Gastroesophageal sphincter (tissue), 4 donors: ENCODE measurements at places on chromosomes 5 and 9.

GRCh38 chr5:97192580-97193354 is 9.7 kb upstream of the RIOK2 start:
- ATAC-seq, result no peak

- no peak for ATAC-seq
Measured at GRCh38 chr5:181233801-181234454, 9.8 kb downstream of the RACK1 start.

DNA sequence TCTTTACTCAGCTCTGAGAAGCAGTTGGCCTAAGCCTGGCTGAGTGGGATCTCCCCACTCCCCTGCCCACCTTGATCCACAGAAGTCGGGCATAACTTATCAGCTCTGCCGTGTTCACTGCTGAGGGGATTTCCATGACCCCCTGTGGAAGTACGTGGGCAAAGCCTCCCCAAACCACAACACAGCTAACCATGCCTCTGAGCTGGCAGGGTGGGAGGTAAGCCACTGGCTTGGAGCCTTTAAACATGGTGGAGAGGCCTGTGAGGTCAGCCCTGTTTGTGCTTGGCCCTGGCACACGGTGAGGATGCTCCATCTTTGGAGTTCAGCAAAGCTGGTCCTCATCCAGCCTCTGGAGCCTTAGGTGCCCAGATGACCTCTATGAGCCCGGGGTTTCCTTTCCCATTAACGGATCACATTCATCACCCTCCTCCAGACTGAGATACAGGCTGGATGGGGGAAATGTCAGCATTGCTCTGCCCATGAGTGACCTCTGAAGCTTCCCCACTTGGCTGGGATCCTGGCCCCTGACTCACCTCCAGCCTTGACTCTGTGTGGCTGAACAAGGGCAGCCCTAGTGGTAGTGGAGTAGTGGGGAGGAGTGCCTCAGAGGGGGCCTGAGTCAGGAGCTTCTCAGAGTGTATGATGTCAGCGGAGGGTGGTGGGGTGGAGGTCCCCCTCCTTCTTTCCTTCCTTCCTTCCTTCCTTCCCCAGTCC is 6.2 kb downstream of the PDLIM4 start:
- ATAC-seq, result no peak

GRCh38 chr5:176887252-176887849 is 11.8 kb downstream of the HK3 start:
- no peak for ATAC-seq

DNA sequence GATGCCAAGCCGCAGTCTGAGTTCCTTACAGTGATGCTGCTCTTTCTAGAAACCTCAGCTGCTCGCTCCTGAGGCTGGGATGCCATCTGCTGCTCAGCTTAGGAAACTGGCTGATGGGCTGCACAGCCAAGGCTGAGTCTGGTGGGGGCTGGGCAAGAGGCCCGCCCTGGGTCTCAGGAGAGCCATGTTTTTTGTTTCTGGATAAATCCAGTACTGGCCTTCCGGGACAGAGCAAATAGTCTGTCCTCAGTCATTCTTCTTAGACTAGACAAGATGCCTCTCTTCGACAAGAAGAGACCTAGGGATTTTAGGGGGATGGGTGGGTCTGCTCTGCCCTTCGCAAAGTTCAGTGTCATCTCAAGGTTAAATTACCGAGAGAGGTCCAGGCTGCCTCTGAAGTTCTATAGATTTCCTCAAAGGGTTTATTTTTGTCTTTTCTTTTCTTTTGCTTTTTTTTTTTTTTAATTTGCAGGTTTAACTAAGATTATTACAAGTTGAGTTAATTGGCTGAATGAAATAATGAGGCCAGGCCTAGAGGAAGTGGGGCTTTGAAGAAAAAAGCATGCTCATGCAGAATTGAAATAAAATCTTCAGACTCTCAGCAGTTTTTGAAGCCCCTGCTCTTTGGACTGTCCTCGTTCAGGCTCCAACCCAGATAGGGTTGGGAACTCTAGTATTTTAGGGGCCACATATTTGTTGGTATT is 30.6 kb upstream of the MATR3 start:
- ATAC-seq, result peak; percentile 98

DNA sequence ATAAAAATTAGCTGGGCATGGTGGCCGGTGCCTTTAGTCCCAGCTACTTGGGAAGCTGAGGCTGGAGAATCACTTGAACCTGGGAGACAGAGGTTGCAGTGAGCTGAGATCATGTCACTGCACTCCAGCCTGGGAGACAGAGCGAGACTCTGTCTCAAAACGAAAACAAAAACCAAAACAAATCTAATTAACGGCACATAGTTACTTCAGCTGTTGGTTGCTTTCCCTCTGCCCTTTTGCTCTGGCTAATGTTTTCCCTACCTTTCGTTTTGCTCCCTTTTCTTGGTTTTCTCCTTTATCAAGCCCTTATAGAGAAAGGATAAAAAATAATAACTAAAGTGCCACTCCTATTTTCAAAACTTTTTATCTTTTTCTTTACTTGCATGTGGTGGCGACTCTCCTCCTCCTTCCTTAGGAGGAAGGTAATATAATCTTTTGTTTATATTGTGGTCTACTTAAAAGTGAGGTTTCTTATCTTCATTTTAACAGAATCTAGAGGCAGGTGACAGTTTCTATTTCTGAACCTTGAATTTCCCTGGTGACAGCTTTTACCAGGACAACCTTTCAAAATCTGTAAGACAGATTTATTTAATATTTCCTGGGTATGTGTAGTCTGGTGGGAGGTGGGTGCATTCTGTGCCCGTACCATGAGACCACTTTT is 125.4 kb downstream of the ARHGEF28 start:
- ATAC-seq, result no peak

DNA sequence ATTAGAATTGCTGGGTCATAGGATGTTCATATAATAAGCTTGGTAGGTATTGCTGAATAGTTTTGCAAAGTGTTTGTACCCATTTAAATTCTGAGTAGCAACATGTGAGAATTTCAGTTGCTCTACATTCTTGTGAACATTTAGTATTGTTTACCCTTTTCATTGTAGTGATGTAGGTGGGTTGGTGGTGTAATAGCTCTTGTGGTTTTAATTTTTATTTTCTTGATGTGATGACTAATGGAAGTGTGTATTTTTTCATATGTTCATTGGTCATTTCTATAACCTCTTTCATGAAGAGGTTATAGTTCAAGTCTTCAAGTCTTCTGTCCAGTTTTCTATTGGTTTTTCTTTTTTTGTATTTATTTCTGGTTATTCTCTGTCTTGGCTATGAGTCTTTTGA is 34.4 kb downstream of the RASA1 start:
- no peak for ATAC-seq

GRCh38 chr9:35615981-35616680 is 2.1 kb downstream of the CD72 start:
- no peak for ATAC-seq

DNA sequence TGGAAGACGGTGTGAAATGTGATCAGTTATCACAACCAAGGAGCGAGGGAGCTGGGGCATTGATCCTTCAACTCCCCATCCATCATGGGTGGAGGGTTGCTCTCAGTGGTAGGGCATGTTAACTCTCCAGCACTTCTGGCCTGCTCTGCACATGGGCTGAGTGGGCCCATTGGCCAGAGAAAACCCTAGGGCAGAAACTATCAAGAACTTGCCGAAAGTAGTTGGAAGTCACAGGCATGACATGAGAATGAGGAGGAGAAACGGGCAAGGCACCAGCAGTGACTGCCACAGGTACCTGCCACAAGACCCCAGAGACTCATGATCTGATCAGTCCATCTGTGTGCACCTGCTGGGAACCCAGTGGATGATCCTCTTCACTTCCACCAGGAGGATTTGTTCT is 50.9 kb upstream of the CXCL14 start:
- no peak for ATAC-seq

DNA sequence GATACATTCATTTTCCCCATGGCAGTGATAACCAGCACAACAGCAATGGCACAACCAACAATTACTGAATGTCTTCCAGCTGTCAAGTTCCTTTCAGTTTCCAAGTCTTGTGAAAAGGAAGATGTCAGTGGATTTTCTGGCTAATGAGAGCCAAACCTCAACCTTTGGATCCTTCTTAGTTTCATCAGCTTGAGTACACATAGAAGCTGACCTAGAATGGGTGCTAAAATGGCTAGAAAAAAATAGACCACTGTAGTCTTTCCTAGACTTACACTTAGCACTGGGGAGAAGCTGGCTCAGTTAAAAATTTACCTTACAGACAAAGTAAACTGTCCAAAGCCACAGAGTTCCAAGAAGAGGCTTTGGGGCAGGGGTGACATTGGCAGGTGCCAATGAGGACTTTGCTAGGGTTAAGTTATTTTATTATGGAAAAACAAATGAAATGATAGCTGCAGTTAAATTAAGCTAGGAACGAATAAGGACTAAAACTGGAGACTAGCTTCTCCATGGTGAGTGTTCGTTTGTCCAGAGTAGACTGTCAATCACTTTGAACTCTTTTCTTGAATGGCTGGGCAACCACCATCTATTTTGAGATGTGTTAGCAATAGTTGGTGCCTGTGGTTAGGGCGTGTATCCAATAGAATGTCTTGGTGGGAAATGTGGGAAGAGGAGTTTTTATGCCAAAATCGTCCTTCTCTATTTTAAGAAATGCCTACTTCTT is 25.9 kb upstream of the TXN start:
- no peak for ATAC-seq

GRCh38 chr5:2577312-2578036 is 174.0 kb downstream of the IRX2 start:
- no peak for ATAC-seq

- ATAC-seq, result no peak
Measured at GRCh38 chr5:54845567-54845941, 139.8 kb downstream of the ESM1 start.

GRCh38 chr9:7785813-7786212 is 13.8 kb downstream of the DMAC1 start:
- no peak for ATAC-seq

GRCh38 chr5:121982146-121982892 is 20.5 kb downstream of the SRFBP1 start:
- peak; percentile 16 for ATAC-seq

GRCh38 chr9:79143211-79143610 is 428.6 kb upstream of the TLE4 start:
- no peak for ATAC-seq

- ATAC-seq, result no peak
Measured at GRCh38 chr5:5422819-5423515, 490 bp downstream of the ICE1 start.

DNA sequence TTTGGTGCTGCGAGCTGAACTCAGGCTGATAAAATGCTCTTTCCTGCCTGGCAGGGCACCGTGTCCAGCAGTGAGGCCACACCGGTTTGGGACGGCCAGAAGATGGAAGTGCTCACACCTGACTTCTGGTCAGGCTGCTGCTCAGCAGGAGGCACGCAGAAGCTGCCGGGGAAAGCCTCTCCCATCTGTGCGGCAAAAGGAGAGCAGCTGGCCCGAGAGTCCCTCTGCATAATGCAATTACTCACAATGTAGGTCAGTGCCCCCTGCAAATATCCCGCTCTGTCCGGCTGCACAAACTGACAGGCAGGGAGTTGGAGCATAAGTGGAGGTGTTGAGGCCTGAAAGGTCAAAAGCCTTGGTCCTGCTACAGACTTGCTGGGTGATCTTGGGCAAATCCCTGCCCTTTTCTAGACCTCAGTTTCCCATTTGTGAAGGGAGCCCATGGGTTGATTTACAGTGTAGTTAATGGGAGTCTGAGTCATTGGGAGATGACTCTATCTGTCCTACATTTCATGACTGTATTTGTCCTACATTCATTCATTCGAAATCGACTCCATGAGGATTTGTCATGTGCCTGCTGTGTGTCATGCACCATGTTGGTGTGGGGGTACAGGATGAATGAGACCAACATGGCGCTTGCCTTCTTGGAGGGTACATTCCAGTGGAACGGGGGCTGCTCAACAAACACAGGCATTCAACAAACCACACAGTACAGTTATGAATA is 61.8 kb upstream of the TBC1D2 start:
- ATAC-seq, result no peak

GRCh38 chr5:125575891-125576505 is 829.6 kb upstream of the ZNF608 start:
- no peak for ATAC-seq

GRCh38 chr9:11973011-11973410 is 720.2 kb upstream of the TYRP1 start:
- ATAC-seq, result no peak

DNA sequence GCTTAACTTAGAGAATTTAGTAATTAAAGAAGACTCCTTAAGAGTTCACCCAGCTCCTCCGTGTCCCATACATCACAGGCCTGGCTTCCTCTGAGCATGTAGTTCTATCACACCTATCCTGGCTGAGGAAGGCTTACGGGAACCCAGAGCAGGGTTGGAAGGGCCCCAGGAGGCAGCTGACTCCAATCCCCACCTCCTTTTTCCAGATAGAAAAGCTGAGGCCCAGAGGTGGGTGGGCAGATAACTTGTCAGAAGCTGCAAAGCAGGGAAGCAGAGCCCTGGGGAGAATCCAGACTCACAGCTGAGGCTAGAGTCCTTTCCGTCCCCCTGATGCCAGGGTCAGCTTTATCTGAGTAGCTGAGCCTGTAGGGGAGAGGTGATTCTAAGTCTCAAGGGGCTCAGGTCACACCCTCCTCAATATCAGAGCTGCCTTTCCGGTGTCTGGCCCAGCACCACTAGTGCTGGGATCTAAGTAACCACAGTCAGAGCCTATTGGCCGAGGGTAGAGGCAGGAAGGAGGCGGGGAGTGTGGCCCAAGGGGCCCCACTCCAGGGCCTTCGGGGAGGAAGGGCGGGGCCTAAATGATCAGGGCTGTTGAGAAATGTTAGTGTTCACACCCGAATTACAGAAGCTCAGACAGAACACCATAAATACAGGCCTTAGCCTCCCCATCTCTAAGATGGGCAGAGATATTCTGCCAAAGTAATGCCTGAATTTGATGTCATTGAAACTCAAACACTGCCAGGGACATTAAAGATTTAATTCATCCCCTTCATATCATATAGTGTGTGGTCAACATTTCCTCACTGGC is 9.9 kb downstream of the CCDC69 start:
- ATAC-seq, result peak; percentile 95

DNA sequence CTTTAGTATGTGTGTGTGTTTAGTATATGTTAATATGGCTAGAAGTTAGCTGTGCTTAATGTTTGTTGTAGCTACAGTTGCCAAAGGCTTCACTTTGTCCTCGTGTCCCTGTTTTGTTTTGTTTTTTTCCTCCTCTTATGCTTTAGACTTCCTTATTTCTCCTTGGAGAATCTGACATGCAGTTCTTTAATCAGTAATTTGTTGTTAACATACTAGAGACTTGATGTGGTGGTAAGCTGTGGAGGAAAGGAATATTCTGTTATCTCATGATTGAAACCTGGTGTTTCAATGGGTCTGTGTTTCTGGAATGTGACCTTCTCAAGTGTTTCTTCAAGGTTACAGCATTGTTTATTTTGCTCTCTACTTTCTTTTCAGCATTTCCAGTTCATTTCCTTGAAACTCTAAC is 515.6 kb upstream of the ST8SIA4 start:
- ATAC-seq, result no peak

DNA sequence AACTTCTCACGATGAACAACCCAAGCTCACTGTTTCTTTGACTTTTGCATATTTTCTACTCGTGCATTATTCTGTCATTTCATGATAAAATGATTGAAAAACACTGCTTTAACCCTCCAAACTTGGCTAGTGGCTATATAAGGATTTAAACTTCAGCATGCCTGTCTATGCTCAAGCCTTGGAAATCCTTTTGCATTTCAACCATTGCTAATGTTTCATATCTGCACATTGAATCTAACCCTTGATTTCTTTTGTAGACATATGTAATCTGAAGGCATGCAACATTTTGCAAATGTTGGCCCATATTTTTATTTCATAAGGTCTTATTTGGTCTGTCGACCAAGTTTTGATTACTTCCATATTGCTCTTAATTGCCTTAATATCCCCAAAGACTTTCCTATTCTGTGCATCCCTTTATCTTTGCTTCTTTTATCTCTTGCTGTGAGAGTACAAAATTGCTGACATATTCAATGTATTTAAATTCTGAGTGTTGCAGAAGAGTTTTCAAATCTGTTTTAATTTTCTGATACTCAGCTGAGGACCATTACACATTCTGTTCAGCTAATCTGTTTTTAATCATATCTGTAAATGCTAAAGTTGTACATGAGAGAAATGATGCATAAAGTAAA is 403.7 kb upstream of the ZNF608 start:
- no peak for ATAC-seq
